ENCODE measurements at places on chromosomes 16 and 17.
A peak's percentile ranks its signal among the peaks of the same experiment; 100 is the strongest.

- no peak for DNase-seq
These were observed 1.0 kb upstream of the SOX8 start for GRCh38 chr16:980595-980854.

DNA sequence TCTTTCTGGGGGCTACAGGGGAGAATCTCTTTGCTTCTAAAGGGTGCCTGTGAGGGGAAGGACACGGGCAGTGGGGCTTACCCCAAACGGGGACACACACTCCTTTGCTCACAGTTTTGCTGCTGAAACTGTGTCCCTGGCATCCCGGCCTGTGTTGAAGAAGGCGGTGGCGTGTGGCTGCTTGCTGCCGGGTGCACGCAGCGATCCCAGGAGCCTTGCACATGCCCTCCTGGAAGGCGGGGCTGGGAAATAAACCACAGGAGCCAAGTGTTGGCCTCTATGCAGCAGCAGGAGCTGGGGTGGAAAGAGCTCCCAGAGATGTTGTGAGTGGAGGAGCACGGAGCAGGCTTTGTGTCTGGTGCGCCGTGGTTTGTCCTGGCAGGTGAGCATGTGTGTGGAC is 131.0 kb upstream of the CIBAR2 start:
- DNase-seq, result no peak

DNA sequence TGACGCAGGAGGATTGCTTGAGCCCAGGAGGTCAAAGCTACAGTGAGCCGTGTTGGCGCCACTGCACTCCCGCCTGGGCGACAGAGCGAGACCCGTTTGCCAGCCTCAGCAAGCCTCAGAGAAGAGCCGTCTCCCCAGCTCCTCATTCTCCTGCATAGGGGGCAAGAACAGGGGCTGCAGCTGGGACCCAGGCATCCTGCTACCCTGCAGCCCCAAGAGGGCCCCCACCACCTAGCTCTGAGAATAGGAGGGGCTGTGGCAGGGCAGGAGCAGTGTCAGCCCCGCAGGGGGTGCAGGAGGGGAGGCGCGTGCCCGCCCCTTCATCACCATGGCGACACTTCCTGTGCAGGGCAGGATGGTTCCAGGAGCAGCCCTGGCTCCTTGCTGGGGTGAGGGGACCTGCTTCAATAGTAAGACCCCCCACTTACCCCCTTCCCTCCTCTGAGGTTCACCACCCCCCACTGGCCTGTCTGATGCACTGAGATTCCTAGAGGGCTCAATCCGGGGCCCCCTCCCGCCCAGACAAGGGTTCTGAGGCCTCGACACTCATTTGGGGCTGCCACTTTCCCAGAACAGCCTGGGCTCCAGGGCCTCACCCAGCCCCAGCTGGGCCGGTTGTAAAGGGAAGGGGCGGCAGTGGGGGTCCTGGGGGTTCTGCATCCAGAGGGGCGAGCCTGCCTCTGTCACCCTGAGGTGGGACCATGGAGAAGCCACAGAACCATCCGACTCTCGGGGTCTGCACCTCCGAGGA is 20.2 kb downstream of the VASN start:
- no peak for DNase-seq

DNA sequence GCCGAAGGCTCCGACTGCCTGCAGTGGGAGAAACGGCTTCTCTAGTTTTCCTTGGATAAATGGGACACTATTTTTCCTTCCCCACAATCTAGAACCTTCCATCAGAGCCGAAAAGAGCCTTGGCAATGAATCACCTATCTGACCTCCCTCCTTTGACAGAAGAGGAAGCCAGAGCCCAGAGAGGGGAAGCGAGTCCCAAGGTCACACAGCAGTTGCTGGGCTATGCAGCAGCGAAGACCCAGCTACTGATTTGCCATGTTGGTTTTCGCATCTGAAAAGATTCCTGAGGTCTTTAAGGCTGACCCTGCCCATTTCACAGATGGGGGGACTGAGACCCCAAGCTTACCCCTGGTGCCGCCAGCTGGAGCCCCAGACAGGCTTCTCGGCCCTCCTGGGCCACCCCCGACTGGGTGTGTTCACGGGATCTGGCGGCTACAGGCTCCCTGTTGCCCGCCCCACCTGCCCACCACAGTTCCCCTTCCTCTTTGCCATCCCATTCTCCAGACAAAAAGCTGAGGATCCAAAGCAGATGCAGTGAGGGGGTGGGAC is 45.9 kb downstream of the RAI1 start:
- DNase-seq, result no peak

DNA sequence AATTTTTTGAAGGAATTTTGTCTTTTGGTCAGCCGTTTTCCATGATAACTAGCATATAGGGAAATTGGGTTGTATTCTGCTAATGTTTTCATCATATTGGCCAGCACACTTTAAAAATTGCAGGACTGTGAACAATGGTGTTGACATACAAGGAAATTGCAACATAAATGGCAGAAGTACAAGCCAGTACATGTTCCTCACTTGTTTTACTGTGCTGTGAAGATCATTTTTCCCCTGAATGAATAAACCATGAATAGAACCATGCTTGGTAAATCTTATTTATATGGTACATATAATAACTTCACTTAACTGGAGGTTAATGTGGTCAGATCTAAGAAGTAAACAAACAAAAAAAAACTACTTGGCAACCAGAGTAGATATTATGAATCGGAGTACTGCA is 22.8 kb downstream of the OMG start:
- DNase-seq, result no peak

- peak; percentile 84 for DNase-seq
These were observed at the start of the genes ACADVL and DLG4 for GRCh38 chr17:7219812-7220592. TSS of gene ACADVL (plus strand) at chr17:7219938. CDS start at chr17:7219985, 47 bp downstream. TSS of gene DLG4 (minus strand) at chr17:7219836.

GRCh38 chr17:45428050-45428617 is 4.5 kb downstream of the ARHGAP27 start:
- peak; percentile 83 for DNase-seq

- DNase-seq, result no peak
These were observed 496.5 kb upstream of the CDH11 start for GRCh38 chr16:65618333-65618732.

- no peak for DNase-seq
These were observed 43.2 kb downstream of the RPH3AL start for GRCh38 chr17:309361-309888.

GRCh38 chr16:85762970-85763369 is 12.1 kb upstream of the C16orf74 start:
- no peak for DNase-seq

DNA sequence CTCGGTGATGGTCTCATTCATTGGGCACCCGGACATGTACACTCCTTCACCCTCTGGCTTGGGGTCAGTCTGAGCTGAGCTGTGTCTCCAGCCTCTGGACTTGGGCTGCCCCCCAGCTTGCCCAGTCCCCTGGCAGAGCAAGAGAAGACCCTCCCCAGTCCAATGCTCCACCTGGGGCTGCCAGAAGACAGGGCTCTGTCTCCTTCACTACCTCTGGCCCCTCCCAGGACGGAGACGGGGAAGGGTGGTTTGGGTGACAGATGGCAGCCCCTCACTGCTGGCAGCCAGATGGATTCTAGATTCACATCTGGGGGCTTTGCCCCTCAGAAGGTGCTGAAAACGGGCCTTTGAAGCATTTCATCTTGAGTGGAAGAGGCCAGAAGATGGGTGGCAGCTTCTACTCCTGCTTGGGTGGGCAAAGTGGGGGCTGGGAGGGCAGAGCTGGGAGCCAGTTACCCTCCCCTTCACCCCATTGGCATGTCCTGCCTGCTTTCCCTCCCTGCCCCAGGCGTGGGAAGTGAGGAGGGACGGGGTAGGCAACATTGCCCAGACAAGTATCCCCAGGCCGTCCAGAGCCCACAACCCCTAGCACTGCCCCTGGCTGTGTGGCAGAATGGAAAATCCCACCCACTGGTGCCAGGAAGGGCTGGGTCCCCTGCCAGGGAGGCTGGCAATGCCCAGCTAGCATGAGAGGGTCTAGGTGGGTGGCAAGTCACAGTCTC is 13.9 kb downstream of the NGFR start:
- DNase-seq, result no peak

DNA sequence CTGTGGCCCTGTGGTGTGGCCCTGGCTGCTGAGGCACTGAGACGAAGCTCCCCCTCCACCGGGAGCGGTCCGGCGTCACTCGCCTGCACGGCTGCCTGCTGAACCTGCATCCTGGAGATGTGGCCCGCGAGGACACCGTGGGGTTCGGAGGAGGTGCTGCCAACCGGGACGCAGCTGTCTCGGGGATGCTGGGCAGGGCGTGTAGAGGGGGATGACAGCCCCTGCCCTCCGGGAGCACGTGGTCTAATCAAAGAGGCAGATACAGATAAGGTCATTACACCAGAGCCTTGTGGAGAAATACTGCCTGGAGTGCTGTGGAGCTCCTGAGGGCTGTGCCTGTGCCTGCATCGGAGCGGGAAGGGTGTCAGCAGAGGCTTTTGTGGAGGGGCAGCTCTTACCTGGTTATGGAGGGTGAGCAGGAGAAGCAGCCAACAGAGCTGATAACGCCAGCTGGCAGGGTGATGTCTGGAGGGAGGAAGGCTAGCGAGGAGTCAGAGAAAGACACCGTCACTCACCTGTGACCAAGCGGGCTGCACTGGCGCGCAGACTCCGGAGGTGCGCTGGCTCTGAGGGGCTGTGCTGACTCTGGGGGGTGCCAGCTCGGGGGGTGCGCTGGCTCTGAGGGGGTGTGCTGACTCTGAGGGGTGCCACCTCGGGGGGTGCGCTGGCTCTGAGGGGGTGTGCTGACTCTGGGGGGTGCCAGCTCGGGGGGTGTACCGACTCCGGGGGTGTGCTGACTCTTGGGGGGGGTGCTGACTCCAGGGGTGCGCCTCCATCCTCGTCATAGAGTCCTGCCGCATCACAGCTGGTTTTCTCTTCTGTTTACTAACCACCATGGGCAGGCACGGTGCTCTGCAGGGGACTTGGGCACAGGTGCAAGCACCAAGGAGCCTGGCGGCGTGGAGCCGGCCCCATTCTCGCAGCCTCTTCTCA is 104.7 kb upstream of the CHMP6 start:
- no peak for DNase-seq

DNA sequence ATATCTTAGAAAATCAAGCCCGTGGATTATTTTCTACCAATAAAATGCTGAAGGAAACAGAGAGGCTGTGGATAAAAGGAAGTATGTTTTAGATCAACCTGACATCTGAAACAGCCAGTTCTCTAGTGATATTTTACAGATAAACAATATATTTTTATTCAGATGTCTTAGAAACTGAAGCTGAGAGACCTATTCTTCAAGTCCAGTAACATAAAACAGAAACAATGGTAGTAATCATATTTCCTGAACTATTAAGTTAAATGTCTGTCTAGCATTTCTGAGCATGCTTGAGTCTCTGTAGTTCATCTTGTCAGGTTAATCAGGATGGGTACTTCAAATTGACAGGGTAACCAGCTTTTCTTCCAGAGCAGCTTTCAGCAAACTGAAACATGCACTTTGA is 449.6 kb upstream of the TOM1L1 start:
- DNase-seq, result no peak

DNA sequence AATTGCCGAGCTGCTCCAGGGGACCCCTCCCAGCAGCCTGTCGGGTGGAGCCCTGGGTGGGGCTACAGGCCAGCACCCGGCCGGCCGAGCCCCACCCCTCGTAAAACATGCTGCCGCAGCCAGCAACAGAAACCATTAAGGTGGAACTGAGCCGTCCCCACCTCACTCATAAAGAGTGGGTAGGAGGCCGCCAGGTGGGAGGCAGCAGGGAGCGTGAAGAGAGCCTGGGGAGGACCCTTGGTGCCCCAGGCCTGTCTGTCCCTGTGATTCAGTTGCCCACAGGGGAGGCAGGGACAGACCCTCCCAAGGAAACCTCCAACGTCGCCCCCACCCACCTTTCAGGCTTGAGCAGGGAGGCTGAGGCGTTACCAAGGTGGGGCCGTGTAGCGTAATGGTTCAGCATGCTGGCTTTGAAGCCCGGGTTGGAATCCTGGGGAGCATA is 8.4 kb downstream of the FOXN1 start:
- DNase-seq, result no peak

DNA sequence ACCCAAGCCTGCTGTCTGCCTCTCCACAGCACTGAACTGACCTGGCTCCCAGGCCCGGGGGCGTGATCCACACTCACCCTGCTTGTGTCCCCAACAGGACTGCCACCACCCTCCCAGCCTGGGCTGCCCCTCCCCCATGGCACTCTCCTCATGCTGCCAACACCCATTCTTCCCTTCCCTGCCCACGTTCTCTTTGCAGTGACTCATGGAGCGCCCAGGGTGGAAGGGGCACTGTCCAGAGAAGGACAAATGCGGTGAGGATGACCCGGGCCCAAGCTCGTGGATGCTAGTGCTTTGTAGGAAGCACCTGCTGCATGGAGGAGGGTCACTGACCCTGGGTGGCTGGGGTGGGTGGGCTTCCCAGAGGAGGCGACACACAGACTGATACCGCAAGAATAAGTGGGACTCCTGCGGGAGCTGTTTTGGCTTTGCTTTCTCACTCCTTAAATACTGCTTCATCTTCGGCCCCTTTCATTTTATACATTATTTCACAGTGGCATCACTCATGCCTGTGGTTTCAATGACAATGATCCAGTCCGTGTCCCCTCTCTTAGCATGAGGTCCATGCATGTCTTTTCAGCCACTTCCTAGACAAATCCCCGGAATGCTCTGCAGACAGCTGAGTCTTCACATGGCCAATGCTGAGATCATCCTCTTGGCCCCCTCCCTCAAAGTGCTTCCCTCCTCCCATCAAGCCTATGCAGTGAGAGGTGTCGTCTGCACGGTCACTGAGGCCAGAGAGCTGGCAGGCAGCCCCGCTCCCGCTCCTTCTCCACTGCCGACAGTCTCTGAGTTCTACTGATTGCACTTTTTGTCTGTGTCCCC is 17.6 kb downstream of the CDK5R1 start:
- DNase-seq, result no peak

- DNase-seq, result no peak
These were observed 21.6 kb upstream of the TNRC6C start for GRCh38 chr17:77936881-77937280.

DNA sequence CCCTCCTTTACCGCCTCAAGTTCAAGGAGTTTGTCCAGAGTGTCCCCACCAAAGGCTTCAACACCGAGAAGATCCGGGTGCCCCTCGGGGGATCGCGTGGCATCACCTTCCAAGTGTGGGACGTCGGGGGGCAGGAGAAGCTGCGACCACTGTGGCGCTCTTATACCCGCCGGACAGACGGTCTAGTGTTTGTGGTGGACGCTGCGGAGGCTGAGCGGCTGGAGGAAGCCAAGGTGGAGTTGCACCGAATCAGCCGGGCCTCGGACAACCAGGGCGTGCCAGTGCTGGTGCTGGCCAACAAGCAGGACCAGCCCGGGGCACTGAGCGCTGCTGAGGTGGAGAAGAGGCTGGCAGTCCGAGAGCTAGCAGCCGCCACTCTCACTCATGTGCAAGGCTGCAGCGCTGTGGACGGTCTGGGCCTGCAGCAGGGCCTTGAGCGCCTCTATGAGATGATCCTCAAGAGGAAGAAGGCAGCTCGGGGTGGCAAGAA is 1.1 kb downstream of the ARL4D start:
- DNase-seq, result no peak

- DNase-seq, result no peak
These were observed 502 bp downstream of the FAAP100 start for GRCh38 chr17:81551458-81552243.
